Germinal center (tissue), 1 donor: ENCODE measurements at places on chromosomes 1 and 21.
A peak's percentile ranks its signal among the peaks of the same experiment; 100 is the strongest.

GRCh38 chr1:182141040-182141439 is 79.5 kb upstream of the ZNF648 start:
- DNase-seq, result no peak

DNA sequence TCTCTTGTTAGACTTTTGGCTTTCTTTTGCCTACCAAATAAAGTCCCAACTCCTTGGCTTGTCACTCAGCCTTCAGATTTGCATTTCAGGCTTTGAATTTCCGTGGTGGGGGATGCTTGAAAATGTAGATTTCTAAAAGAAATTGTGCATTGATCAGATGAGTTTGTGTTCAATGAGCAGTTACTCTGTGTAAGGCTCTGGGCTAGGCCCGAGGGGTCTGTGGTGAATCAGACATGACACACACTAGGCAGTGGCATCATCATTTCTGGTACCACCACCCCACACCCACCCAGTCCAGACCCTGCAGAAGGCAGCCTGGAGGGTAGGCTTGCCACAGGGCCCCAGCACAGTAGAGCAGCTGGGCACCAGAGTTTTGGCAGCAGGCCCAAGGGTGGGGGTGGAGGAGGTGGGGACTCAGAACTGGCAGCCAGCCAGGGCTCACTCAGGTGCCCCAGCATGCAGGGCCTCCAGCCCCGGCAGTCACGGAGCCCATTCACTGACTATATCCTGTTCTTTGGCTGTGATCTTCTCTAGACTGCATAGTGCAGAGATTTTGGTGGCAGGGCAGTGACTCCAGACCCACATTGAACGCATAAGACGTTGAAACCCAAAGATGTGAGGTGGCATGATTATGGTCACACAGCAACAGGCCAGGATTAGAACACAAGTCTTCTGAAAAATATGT is 97.2 kb upstream of the ARTN start:
- peak; percentile 72 for DNase-seq

GRCh38 chr1:68326481-68326880 is 94.2 kb upstream of the WLS start:
- DNase-seq, result no peak

DNA sequence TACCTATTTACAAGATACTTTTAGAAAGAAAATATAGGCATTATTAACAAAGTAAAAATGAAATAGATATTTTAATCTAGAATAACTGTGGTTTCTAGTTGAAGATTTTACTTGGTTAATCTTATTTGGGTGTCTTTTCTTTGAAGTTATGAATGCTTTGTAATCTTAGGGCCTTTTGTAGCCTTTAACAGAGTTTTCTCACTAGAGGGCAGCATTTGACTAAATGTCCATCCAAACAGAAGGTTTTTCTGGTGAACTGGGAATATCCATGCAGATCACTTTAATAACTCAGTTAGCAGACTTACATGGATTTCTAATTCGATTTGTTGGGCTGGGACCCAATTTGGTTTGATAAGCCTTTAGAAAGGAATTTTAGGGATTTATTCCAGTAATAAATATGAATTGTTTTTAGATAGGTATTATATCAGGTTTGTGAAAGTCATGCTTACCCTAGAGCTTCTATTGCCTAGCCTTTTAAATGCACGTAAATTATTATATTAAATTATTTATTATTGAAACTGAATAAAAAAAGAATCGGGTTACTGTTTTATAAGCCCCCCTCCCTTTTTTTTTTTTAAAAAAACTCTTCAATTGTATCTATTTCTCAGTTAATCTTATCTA is 119.7 kb downstream of the ZNF326 start:
- DNase-seq, result no peak

DNA sequence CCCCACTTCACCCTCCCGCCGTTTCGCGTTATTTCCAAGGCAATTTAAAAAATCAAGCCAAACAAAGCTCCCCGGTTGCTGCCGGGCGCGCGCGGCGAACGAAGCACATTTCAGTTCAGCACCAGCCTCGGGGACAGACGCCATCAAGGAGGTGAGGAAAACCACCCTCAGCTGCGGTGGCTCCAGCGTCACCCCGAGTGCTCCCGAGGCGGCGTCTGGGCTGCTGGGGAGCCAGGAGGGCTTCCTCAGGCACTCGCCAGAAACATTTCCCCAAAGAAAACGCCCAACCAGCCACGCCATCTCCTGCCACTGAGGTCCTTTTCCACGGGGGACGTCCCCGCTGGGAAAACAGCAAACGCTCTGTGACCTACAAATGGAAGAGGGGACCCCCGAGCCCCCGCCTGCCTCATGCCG is 623 bp downstream of the GNG4 start:
- peak; percentile 62 for DNase-seq

- no peak for DNase-seq
These were observed 175.1 kb downstream of the BACH1 start for GRCh38 chr21:29473808-29474207.

DNA sequence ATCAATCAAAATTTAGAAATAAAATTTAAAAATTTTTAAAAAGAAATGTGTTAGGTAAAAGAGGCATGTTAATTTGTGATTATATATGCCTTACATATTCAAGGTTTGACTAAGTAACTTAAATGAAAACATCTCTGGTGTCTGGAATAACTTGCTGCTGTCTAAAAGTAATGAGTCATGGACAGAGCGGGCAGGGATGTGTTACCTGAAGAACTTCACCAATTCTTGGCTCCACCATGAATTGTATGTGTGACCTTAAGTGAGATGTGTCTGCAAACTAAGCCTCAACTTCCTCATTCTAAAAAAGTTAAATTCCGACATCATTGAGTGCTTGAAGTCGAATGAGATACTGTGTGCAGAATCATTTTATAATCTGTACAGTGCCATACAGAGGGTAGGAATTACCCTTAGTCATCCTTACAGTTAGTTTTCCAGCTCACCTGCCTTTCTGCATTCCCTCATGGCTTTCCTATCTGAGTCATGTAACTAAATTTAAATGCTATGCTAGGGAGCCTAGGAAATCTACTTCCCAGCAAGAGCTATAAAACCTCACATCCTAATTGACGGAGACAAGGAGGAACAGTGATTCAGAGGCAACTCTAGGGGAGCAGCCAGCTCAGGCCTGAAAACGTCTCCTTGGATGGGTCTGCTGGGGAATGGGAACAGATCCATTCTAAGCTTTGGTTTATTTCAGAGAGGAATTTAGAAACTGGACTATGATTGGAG is 100.7 kb upstream of the TSPAN2 start:
- DNase-seq, result no peak

- no peak for DNase-seq
These were observed 2.9 kb upstream of the DIP2A start for GRCh38 chr21:46455575-46456385.

GRCh38 chr1:8862528-8862927 is 16.0 kb downstream of the ENO1 start:
- DNase-seq, result no peak

DNA sequence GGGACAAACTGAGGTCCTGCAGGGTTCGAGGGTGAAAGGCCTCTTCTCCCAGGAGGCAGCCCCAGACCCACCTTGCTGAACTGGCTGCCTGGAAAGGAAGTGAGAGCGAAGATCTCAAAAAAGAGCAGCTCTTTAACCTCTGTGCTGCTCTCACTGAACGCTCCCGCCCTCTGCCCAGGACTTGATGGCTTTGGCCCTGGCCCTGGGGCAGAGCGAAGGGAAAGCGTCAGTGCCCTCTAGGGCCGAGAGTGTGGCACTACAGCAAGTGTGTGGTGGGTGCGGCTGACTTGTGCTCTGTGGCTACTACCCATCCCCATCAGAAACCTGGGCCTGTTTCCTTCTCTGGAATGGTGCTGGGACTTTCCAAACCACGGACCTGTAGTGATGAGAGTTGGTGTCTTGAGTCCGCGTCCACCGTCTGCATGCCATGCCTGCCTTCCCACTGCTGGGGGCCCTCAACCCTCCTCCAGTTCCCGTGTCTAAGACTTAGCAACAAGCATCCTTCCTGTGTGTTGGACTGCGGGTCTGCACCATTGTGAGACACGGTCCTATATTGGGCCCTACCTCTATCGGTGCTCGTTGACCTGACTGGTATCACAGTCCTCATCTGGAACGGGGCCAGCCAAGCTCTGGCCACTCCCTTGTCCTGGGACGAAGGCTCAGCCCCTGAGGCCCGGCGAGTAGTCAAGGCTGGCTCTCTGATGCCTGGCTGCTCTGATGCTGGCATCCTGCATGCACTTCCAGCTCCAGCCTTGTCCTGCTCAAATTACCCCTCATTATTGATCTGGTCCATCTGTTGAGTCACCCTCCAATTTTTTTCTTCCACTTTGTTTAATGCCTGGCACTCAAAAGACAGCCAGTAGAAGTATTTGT is 180.3 kb downstream of the DISC1 start:
- peak; percentile 25 for DNase-seq

- DNase-seq, result peak; percentile 11
These were observed 239.8 kb upstream of the C1orf105 start for GRCh38 chr1:172180501-172181285.

GRCh38 chr1:25874635-25875153 is 814 bp downstream of the PAQR7 start:
- no peak for DNase-seq

DNA sequence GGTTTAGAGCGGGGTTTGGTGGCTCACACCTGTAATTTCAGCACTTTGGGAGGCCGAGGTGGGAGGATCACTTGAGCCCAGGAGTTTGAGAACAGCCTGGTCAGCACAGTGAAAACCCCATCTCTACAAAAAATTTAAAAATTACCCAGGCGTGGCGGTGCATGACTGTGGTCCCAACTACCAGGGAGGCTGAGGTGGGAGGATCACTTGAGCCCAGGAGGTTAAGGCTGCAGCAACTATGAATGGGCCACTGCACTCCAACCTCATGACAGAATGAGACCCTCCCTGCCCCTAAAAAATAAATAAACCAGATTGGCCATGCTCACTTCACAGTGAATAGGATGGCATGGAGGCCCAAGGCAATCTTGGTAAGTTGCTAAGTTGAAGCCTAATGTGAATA is 168.9 kb downstream of the RHOU start:
- DNase-seq, result no peak

DNA sequence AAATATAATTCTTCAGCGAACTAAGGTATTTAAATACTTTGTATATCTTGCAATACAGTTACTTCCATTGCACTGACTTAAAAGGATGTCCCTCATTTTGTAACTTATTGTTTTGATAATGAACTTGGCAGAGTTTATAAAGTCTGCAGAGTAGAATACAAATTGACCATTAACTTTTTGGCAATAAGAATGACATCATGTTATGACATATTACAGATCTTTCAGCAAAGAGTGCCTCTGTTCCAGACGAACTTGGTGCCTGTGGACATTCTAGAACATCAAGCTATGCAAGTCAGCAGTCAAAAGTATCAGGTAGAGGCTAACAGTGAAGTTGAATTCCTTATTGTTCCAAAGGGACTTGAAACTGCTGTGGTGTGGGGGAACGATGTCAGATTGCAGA is 32.9 kb downstream of the HENMT1 start:
- DNase-seq, result no peak

DNA sequence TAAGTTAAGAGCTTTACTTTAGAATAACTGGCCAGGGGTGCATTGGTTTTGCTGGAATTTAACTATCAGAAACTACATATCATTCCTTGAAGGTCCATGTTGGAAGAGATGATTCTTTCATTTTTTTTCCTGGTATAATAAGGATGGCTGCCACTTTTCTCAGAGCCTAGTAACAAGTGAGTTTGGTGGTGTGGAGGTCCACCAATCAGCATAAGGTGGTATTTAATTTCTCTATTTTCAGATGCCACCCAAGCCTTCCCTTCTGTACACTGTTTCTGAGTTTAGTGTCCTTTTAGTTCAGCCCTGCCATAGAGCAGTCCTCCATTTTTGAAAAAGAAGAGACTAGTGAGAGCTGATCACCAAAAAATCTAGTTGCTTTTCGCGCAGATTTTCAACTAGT is 386.3 kb downstream of the USP25 start:
- DNase-seq, result no peak

DNA sequence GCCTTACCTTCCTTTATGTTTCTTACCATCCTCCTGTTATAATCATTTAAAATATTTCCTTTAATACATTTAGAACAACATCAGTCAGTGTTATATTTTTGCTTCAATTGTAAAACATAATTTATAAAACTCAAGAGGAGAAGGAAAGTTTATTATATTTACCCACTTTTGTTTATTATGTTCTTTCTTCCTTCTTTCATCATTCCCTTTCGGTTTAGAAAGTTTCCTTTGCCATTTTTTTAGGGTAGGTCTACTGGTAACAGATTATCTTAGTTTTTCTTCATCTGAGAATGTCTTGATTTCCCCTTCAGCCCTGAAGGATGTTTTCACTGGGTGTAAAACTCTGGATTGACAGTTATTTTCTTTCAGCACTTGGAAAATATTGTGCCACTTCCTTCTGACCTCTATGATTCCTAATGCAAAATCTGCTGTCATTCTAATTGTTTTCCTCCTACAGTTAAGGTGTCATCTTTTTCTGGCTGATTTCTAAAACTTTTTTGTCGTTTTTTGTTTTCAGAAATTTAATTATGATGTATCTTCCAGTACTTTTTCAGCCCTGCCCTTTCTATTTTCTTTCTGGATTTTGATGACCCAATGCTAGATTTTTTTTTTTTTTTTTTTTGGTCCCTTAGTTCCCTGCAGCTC is 25.0 kb downstream of the PTPN22 start:
- DNase-seq, result no peak

- no peak for DNase-seq
These were observed 22.1 kb upstream of the DISP1 start for GRCh38 chr1:222792744-222793143.

GRCh38 chr1:222728746-222729145 is 8.3 kb upstream of the FAM177B start:
- no peak for DNase-seq

GRCh38 chr1:156492013-156492590 is 8.5 kb downstream of the MEF2D start:
- peak; percentile 75 for DNase-seq

DNA sequence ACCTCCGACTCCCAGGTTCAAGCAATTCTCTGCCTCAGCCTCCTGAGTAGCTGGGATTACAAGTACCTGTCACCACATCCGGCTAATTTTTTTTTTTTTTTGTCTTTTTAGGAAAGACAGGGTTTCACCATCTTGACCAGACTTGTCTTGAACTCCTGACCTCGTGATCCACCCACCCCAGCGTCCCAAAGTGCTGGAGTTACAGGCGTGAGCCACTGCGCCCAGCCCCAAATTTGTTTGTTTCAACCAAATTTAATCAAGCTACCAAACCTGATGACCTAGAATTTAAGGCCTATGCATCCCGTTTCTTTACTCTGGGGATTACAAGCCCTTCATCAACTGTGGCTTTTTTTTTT is 58.3 kb upstream of the TBX15 start:
- no peak for DNase-seq

GRCh38 chr1:112633628-112634027 is 14.0 kb downstream of the CAPZA1 start:
- DNase-seq, result no peak

DNA sequence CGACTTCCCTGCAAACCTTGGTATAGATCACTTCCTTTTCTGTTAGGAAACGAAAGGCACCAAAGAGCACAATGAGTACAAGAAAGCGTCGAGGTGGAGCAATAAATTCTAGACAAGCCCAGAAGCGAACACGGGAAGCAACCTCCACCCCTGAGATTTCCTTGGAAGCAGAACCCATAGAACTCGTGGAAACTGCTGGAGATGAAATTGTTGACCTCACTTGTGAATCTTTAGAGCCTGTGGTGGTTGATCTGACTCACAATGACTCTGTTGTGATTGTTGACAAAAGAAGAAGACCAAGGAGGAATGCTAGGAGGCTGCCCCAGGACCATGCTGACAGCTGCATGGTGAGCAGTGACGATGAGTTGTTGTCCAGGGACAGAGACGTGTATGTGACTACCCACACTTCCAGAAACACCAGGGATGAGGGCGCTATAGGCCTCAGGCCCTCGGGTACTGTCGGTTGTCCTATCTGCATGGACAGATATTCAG is 18.5 kb downstream of the FAM89A start:
- no peak for DNase-seq
